NCI-H345 (cell line): ENCODE measurements at places on chromosomes 7 and 10.

DNA sequence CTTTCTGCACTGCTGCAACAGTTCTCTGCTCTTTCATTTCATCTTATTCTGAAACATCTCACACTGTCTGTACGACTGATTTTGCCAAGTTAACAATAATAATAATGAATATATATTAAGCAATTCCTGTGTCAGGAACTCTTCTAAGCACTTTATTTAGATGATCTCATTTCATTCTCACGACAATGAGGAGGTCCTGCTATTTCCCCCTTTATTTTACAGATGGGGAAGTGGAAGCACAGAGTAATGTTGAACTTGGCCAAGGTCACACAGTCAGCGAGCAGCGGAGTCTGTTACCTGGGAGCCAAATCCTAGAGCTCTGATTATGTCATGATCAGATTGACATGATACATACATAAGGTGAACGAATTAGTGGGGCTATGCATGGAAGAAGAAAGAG lies 5.8 kb downstream of the MRC1 start:
- DNase-seq: no peak

GRCh38 chr10:130337696-130338635 lies 201.8 kb downstream of the GLRX3 start:
- DNase-seq: no peak

DNA sequence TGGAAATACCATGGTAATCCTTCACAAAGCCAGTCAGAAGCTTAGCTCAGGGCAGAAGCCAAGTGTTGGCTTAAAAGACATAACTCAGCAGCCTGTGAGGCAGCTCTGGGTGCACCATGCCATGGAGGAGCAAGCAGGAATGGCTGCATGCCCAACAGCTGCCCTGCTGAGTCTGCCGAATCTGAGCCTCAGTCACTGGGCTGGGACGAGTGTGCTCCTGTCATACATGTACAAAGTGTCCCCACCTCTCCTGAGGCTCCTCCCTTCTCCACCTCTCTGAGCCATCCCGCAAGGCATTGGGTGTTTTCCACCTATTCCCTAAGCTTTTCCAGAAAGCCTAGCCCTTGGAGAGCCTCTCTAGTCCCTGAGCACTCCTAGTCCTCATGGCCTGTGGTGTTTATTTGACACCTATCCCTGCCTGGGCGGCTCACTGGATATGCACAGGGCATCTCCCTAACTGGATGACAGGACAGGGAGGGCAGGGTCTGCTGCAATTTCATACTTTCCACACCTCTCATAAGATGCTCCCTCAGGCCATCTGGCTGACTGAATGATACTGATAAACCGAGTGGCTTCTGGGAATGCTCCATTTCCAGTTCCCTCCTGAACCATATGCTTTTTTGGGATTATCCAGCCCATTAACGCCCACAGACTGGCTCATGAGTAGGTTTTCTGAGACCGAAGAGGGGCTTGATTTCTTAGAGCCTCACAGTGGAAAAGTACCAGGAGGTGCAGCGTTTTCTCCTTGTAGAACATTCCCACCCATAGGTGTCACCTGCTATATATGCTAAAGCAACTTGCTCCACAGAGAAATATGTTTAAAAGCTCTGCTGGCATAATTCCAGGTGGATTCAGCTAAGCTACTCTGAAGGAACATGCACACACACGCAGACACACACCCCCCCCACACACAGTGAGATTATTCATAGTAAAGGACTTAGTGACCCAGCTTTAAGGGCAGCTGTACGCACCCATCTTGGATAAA lies 199.3 kb downstream of the SNX10 start:
- DNase-seq: peak; percentile 81

DNA sequence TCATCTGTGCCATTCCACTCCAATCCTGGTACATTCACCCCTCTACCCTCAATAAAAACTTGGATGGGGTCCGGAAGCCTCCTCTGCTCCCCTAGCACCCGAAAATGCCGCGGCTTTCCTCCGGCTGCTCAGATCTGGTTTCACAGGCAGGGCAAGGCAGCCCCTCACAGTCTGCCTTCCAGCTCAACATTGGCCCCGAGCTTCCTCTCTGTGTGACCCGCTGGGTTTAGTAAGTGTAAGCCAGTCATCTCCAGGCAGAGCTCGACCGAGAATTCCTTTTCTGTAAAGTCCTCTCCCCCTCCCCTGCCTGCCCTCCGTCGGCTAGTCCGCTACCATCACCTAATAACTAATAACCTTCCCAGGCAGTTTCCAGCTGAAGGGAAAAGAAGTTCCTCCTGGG lies 3.4 kb downstream of the INHBA start:
- DNase-seq: no peak

DNA sequence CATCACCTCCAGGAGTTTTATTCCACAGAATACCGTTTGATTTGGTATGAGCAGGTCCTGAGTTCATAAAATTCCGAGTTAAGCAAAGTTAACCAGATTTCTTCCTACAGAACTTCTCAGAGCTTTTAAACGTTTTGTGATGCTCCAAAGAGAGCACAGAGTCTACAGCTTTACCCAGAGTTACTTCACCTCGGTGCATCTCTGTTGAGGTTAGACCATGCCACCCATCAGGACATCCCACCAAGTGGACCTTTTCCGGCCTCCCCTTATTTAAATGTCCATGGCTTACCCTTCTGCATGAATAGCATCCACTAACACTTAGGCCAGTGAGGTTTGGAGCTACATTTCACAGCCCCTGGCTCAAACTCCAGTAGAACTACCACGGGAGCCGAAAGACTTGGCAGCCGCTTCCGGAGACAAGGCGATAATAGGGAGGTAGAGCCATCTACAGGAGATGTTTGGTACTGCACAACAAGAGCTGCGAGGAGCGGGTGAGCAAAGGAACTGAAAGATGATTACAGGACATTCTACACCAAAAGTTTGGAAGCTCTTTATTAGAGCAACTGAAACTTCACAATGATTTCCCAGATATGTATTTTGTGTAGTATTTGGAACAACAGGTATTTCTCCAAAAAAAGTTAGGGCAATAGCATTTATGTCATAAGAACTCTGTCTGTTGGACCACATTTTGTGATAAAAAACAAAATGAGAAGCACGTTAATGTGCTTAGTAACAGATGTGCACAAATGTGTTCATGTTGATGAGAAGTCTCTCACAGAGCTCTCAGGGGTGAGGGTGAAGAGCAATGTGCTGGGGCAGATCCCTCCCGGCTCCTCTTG lies 174.7 kb downstream of the HERPUD2 start:
- peak; percentile 79 for DNase-seq

- peak; percentile 11 for DNase-seq
Observed at GRCh38 chr10:132363921-132364593, 32.1 kb downstream of the LRRC27 start.

DNA sequence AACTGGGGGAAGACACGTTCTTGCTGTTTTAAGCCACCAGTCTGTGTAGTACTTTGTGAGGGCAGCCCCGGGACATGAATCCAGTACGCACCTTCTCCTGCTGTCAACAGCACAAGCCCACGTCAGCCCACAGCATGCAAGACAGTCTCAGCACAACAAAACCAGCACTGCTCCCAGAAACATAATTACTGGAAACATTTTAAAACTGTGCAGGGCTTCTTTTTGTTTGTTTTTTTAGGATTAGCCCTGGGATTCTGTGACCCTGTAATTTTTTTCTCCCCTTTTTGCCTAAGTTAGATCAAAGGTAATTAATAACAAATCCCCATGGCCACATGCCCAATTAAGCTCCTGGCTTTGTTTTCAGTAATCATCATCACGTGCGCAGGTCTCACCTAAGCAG lies 87.5 kb downstream of the VOPP1 start:
- DNase-seq: no peak

DNA sequence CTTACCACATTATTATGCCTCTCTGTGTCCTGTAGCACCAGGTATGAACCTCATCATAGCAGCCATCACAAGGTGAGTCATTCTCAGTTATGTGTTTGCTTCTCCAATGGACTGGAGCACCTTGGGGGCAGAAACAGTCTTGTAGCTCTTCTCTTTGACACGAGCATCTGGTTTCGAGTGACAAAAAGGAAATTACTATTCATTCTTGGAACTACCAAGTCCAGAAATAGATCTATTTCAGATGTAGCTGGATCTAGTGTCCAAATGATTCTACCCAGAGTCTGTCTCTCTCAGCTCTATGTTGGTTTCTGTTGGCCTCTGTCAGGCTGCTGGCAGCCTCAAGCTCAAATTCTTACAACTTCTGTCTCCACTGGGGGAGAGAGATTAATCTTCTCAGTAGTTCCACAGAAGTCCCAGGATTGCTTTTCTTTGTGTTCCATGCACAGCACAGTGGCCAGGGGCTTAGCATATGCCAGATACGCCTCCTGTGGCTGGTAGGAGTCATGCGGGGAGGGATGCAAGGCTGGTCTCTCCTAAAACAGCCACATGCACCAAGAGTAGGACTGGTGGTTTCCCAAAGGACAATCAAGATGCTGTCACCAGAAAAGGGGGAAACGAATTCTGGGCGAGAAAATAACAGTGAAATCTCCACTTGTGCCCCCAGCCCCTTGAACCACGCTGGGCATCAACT lies 37.2 kb upstream of the PAPSS2 start:
- no peak for DNase-seq

- DNase-seq: no peak
Observed at GRCh38 chr7:101527844-101528667, 101.0 kb downstream of the MYL10 start.
